ENCODE measurements at places on chromosomes 4 and X.

GRCh38 chr4:100081491-100081890, 108.8 kb downstream of the DDIT4L start:
- no peak for DNase-seq

GRCh38 chr4:3310301-3311094, 17.7 kb downstream of the RGS12 start:
- no peak for DNase-seq

DNA sequence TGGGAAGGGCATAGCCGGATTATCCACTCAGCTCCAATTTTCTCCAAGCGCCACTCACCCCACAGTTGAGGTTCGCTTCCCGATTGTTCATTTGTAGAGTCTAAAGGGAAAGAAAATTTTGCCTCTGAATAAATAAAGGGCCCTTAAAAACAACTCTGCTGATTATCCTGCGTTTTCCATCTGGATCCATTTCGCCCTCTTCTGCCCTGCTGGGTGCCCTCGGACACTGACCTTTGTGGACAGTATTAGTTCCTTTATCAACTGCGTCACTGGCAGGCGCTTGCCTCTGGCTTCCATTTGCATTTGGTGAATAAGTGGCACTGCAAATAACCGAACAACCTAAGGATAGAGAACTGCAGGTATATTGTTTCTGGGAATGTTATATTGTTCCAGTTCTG, 10.1 kb downstream of the GSX2 start:
- no peak for DNase-seq

DNA sequence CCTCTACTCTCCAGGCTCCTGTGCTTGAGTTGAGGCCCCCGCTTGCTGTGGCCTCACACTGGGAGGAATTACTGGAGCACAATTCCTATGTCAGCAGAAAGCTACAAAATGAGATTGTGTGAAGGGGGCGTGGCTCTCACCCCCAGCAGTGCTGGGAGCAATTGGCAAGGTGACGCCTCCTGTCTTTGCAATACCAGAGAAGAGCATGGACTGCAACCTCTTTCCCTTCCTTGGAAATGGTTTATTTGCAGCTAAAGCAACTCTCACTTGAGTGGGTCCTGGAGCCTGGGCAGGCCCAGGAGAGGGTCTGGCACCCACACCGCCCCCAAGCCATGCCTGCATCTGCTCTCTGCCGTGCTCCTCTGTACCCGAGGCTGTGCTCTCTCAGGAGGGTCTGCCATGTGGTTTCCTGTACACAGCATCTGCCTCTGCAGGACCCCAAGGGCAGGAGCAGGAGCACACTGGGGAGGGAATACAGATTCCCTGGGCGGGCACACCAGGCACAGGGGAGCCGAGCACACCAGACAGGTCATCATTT, 32.9 kb upstream of the HGFAC start:
- DNase-seq: no peak

GRCh38 chrX:121782544-121782943, 735.1 kb downstream of the GLUD2 start:
- DNase-seq: no peak

DNA sequence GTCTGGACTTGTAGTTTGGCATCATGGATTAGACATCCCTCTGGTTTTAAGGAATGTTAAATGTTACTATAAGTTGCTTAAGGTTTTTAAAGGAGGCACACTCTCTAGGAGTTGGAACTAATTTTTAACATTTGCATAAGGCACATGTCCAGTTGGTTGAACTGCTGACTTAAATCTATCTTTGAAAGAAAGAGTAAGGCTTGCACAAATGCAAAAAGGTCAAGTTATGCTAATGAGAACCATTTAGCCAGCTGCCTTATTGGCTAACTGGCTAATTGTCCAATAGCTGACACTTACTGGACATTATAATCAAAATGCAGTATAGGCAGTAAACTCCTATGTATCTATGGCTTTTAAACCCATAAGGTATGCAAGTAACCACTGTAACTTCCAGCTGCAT, 206.1 kb upstream of the TTC29 start:
- no peak for DNase-seq

DNA sequence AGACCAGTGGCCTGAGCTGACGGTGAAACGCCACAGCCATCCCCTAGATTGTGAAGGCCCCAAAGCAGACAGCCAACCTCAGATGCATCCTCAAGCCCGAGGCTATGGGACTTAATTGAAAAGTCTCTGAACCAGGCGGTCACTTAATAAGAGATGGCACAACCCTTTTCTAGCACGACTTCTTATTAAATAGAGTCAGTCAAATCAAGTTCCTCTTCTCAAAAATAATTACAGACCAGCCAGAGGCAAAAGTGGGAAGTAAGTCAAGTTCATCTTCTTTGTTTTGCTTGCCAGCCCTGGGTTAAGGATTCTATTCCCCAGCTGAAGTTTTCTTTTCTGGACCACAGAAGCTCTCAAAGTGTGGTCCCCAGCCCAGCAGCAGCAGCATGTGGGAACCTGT, 9.7 kb upstream of the SH3KBP1 start:
- no peak for DNase-seq

- no peak for DNase-seq
These were observed 58.9 kb upstream of the PGM2 start for GRCh38 chr4:37767546-37767945.

DNA sequence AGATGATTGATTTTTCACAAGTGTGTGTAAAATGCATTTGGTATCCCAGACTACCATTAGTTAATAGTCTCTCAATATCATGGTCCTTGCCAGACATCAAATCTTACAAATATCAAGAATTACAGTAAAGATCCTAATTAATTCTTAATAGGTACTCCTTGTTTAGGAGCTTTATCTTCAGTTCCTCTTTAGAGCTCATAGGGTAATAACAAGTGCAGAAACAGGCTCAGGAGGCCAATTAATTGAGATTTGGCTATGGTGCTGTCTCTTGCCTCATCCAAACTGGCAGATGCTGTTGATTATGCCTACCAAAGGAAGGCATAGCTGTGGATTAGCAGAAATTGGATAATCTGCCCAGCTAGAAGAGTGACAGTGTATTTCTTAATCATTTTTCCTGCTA, 6.9 kb downstream of the MTMR1 start:
- DNase-seq: no peak

DNA sequence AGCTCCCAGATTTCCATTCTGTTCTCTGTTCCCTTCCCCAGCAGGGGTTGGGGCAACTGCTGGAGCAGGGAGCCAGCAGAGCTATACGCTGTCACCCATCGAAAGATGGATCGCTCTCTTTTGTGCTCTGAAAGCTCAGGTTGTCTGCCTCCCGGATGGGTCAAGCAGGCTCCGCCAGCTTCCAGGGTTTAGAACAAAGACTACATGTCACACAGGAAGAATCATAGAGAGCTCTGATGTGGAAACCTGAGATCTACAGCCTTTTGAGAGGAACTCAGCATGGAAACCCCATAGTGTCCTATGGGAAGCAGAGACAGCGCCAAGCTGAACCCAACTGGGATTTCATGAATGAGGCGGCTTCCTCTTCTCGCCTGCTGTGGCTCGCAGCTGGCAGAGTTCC, 205.4 kb downstream of the HS3ST1 start:
- no peak for DNase-seq

DNA sequence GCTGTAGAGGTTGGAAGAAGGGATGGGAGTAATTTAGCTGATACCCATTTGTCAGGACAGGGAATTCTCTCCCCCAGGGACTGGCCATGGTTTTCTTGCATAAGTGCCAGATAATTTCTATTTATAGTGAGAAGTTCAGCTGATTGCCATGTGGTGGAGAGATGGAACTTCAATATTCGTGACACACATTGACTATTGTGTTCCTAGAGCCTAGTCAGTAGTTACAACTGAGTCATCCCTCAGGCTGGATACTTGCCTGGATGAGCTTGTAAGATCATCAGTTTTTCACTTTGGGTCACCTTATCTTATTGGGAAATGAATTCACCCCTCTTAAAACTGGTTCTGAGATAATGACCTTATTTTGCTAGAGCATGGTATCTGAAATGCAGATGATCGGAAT, 32.2 kb downstream of the CFAP299 start:
- DNase-seq: no peak

GRCh38 chr4:35934320-35934981, 309.9 kb downstream of the ARAP2 start:
- DNase-seq: no peak

DNA sequence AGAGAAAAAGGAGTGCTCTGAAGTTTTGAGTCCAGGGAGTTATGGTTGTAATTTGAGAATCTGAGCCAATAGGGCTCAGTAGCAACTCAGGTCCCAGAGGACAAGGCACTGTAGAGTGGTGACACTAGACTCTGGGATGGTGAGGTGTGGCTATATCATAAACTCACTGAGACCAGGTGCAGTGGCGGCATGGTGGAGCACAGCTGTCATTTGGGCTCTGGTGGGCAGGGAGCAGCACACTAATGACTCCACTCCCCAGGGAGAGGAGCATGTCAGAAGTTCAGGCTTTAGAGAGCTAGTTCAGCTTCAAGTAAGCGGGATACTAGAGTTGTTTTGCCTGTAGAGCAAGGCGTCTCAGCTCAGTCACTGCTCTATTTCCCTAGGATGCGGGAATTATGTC, 165.4 kb upstream of the USP38 start:
- DNase-seq: no peak

- DNase-seq: no peak
These were observed 92.3 kb downstream of the REPS2 start for GRCh38 chrX:17038681-17039161.

- no peak for DNase-seq
These were observed 14.4 kb upstream of the KLHL5 start for GRCh38 chr4:39047681-39048080.

DNA sequence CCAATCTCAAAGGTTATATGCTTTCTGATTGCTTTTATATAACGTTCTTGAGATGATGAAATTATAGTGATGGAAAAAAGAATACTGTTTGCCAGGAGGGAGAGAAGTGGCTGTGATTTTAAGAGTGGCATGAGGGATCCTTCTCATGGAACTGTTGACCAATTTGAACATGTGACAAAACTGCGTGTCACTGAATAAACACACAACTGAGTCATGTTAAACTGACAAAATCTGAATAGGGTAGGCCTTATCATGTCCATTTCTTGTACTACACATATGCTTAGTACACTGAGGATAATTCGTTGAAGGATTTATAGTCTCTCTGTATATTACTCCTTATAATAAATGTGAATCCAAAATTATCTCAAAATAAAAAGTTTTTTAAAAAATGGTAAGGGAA, 22.2 kb upstream of the HSPA4L start:
- no peak for DNase-seq

GRCh38 chr4:141802333-141802732, 165.9 kb downstream of the IL15 start:
- no peak for DNase-seq

DNA sequence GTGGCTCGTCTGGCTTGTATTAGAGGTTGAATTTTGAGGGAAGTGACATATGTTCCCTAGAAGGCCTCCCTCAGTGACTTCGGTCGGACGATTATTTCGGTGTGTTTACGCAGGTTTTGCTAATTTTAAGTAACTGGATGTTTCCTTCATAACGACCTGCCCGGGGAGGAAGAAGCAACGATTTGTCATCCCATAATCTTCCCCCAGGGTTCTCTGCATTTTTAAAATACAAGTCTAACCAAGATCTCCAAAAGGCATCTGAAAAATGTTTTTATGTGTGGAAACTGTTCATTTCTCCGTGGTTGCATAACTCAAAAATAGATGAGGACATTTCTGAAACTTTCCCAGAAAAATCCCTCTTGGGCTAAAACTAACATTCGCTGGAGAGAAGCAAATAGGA, 195.4 kb downstream of the SHOX start:
- DNase-seq: no peak

GRCh38 chrX:129769467-129770154, 10.1 kb upstream of the SASH3 start:
- no peak for DNase-seq

DNA sequence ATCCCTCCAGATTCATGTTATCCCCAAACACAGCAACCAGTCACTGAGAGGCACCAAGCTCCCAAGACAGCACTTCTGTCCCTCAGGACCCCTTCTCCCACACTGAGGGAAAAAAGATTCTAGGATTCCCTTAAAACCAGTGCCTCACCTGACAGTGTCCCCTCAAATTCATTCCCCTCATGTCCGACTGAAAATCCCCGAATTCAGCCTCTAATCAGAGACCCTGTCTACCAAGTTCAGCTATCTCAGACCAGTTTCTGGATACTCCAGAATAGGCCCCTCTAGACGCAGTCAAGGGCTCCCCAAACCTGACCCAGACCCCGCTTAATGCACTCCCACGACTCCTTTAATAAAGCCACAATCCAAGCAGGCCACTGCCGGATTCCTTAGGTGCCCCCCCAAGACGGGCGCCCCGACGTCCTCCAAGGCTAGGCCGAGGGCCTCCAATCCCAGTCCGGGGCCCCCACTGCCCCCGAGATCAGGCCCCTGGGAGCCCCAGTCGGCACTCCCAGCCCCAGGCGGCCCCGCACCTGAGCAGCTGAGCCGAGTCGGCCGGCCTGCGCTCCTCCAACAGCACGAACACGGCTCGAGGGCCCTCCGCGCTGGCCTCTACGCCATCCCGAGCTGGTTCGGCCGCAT, 457 bp downstream of the TFE3 start:
- no peak for DNase-seq

GRCh38 chr4:145565328-145565727, 53.9 kb upstream of the MMAA start:
- no peak for DNase-seq

DNA sequence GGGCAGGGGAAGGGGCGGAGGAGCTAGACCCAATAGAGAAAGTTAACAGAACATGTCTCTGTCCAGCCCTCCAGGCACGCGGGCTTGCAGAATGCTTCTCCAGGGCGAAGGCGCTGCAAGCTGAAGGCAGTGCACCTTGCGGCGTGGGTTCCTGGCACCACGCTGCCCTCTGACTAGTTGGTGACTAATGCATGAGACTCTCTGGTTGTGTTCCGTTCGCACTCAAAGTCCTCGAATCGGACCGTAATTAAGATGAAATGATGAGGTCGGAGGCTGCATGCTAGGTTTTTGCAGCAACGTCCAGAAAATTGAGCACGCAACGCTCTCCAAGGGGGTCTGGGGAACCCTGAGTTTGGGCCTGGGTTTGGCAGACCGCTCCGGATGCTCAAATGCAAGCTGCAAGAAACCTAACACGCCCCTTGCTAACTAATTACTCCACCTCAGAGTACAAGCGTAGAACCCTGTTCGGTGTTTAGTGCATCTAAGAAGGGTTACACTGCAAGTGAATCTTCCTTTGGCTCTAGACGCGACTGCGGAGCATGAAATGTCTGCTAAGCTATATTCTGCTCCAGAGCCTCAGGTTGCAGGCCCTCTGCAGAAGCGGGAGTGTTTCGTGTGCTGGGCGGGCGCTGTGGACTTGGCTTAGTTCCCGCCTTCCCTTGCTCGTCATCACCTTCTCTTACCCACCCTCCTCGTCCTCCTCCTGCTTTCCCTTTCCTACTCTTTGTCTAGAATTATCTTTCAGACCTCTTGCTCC, 57.1 kb upstream of the NKAP start:
- DNase-seq: no peak

GRCh38 chr4:2961811-2962441, 1.3 kb downstream of the NOP14 start:
- no peak for DNase-seq

- no peak for DNase-seq
These were observed 1305.8 kb downstream of the PCDH7 start for GRCh38 chr4:32025851-32026459.

- no peak for DNase-seq
These were observed 249.2 kb downstream of the MID1IP1 start for GRCh38 chrX:39050427-39050826.

All from brain pericyte (primary cell).